ENCODE measurements at places on chromosomes 4 and X.
A peak's percentile ranks its signal among the peaks of the same experiment; 100 is the strongest.

- DNase-seq, result no peak
These were observed 17.5 kb downstream of the PLP1 start for GRCh38 chrX:103794119-103794518.

GRCh38 chrX:13270360-13270759 is 49.5 kb downstream of the ATXN3L start:
- no peak for DNase-seq

DNA sequence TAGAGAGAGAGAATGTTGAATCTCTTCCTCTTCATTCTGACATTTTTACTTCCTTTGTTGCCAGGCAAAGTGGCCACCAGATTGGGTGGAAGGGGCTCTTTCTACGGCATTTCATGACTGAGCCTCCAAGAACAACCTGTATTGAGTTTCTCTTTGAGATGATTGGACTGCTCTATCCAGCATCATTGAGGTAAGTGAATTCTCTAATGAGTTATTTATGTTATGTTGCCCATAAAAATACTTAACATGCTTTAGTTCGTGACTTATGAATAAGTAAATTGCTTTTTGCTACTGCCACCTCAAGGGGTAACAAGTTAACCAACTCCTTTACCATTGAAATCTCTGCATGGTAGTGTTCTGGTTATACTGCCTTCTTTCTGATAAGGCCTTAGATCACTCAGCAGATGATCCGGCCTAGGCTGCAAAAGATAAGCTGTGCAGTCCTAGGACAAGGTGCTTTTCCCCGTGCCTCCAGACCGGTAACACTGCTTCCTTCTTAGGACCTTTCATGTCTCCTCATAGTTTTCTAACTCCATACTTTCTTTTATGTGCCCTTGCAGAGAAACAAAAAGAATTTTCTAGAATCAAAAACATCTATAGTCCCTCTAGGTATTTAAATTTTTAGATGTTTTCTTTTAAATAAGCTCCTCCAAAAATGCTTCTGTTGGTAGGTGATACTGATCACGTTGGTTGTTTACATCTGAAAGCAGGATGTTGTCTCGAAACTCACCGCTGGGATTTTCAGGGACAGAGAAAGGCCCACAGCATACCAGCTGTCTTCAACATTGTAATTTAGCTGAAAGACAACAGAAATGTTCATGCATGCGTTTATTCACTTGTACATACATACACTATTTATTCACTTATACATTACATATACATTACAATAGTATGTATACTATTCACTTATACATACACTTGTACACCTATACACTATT is 157.1 kb upstream of the RBPJ start:
- no peak for DNase-seq

GRCh38 chr4:48503233-48504025 is 13.4 kb downstream of the ZAR1 start:
- DNase-seq, result no peak

GRCh38 chr4:153997516-153997915 is 208.6 kb upstream of the SFRP2 start:
- no peak for DNase-seq

- no peak for DNase-seq
These were observed 173.8 kb downstream of the AR start for GRCh38 chrX:67717571-67717970.

GRCh38 chr4:68613752-68614151 is 37.6 kb upstream of the UGT2B17 start:
- no peak for DNase-seq

- DNase-seq, result no peak
These were observed 118.5 kb upstream of the FAM9C start for GRCh38 chrX:13162772-13163410.

DNA sequence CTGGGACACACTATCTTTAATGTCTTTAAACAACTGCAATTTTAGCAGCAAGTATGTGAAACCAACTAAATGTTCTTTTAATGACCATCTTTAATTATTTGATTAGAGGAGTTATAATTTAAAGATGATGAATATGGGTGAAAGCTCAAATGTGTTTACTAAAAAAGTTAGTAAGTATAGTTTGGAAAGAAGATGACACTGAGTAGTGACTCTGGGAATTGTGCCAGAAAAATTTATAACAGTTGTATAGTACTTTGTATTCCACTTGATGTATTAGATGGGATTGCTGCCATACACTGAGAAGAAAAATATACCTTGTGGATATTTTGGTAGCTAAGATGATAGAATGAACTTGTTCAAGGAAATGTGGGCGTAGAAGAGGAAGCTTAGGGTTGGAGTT is 19.5 kb upstream of the PACRGL start:
- no peak for DNase-seq

- DNase-seq, result no peak
These were observed 43.2 kb upstream of the NEIL3 start for GRCh38 chr4:177266506-177266905.

GRCh38 chr4:24211856-24212255 is 322.0 kb upstream of the PPARGC1A start:
- no peak for DNase-seq

DNA sequence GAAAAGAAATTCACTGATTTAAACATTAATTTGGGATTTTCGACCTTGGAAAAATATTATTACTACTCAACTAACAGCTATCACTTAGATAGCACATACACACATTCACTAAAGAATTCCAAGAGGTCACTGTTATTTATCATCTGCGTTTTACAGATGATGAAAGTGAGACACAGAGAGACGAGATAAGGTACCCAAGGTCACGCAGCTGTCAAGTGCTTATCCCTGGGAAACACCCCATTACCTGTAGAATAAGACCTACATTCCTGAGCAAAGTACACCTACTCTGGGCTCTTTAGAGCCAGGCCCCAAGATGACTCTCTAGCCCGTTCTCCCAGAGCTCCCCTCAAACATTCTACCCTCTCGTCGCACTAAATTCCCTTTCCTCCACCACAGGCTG is 48.6 kb downstream of the HAUS3 start:
- DNase-seq, result no peak

DNA sequence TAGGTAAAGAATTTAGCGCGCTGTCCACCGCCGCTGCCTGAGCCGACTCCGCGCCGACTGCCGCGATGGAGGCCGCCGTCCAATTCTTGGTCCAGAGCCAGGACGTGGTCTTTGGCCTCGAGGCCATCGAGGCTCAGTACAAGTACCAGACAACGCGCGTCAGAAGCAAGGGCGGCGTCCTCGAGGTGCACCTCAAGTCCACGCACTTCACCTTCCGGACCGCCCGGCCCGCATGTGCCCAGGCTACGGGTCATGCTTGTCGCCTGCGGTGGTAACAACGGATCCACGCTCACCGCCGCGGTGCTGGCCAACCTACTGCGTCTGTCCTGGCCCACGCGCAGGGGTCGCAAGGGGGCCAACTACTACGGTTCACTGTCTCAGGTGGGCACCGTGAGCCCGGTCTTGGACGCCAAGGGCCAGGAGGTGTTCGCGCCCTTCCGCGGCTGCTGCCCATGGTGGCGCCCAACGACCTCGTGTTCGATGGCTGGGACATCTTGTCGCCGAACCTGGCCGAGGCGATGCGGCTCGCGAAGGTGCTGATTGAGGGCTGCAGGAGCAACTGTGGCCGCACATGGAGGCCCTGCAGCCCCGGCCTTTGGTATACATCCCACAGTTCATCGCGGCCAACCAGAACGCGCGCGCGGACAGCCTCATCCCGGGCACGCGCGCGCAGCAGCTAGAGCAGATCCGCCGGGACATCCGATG is 128.0 kb downstream of the ANAPC4 start:
- DNase-seq, result no peak

- no peak for DNase-seq
These were observed at the start of gene HSPA4L for GRCh38 chr4:127782275-127783025. TSS of gene HSPA4L (plus strand) at chr4:127782322. CDS start at chr4:127782551, 229 bp downstream.

GRCh38 chr4:59161249-59161648 is 2038.9 kb upstream of the ADGRL3 start:
- no peak for DNase-seq

GRCh38 chr4:101306764-101307615 is 40.3 kb downstream of the PPP3CA start:
- no peak for DNase-seq

- DNase-seq, result no peak
These were observed 11.1 kb downstream of the LEF1 start for GRCh38 chr4:108157655-108158054.

- DNase-seq, result no peak
These were observed 243.9 kb upstream of the VCX3A start for GRCh38 chrX:6778544-6779503.

GRCh38 chr4:1277667-1278665 is 11.7 kb upstream of the MAEA start:
- DNase-seq, result no peak

DNA sequence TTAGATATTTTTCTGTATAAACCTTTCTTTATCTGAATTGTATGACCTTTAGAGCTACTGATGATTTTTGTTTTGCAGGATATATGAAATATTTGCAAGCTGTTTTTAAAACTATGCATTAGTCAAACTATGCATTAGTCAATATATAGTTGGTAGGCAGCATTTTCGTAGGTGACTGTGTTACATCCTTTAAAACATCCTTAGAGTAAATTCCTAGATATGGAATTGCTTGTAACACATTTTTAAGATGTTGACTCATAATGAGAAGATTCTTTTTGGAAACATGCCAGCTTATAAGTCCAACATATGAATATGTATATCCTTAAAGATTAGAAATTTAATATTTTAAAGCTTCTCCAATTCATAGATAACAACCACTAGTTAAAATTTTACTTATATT is 1768.5 kb downstream of the PCDH7 start:
- peak; percentile 18 for DNase-seq

DNA sequence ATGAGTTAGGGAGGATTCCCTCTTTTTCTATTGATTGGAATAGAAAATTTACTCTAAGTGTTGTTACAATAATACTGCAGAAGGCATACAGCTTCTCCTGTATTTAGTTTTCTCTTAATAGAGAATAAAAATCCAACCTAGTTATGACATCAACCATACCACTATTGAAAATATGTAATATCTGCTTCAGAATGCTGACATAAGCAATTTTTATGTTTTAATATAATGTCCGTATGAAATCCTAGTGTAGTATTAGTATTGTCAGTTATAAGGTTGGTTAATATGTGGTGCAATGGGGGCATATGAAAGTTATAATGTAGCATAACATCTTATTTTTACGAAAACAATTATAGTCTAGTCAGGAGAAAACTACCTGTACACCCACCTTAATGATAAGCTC is 68.2 kb downstream of the HEPH start:
- no peak for DNase-seq

- DNase-seq, result no peak
These were observed 52.4 kb downstream of the SCFD2 start for GRCh38 chr4:53313510-53313909.

Measured in fibroblast of skin of left biceps (primary cell).